Activated T-cell treated with anti-CD3 and anti-CD28 coated beads, Interleukin-2, amount 50 U/mL, for 72 hours (primary cell): ENCODE measurements at places on chromosomes 16 and 17. TPM values are rescaled to one million over a fixed set of nuclear protein-coding genes. Genes with fewer than 3 reads are reported as not detected.

Gene WNT3
- 0.14 TPM for total RNA-seq

Gene GJC1
- total RNA-seq = 4.7 TPM

GRCh38 chr16:10541366-10541765 lies 39.0 kb downstream of the EMP2 start:
- no peak for DNase-seq

DNA sequence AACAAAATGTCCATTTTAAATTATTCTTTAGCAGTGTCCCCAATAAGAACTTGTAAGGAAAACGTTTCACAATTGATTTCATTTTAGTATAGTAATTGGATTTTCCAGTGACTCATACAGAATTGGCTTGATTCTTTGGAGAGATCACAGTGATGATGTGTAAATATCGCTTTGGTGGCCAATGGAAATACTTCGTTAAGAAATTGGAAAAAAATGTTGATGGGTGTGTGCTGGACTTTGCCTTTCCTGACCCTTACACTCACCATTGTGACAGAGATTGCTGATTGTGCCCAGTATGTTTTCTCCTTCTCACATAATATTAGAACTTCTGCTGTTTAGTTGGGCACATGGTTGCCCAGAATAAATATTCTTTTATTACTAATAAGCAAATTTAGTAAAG lies 7.4 kb upstream of the EFCAB13 start:
- DNase-seq = no peak

Gene TLCD1
- 5.2 TPM for total RNA-seq

Gene KRT222
- total RNA-seq = not detected
